NCI-H1417 treated with DMSO at 0.1 percent for 48 hours (cell line): ENCODE measurements at places on chromosomes 2 and 18.

DNA sequence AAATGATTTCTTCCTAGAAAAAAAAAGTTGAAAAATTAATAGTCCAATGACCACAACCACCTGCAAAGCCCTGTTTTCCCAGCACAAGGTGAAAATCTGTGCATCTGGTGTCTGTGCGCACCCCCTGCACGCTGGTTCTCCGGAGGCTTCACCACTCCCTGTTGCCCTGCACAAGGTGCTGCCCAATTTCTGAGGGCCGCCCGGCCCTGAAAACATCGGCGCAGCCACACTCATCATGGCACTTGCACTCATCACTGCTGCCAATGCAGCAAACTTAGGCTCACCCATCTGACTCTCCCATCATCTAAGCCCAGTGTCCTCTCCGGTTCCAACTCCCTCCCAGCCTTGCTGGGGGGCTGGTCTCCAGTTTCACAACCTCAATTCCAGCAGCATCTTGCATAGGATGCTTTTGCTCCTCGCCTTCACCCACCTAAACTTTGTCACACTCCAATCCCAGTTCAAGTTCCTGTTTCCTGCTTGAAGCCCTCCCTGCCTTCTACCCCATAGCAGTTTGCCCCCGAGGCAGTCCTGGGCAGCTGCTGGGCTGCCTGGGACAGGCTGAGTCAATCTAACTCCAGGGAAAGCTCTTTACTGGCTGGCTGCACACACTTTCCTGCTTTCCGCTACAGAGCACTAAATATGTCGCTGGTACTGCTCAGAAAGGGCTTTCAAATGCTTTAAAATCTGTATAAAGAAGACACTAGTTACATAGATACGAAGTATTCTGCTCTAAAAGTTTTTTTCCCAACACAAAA lies 522.5 kb upstream of the ID2 start:
- DNase-seq = no peak

DNA sequence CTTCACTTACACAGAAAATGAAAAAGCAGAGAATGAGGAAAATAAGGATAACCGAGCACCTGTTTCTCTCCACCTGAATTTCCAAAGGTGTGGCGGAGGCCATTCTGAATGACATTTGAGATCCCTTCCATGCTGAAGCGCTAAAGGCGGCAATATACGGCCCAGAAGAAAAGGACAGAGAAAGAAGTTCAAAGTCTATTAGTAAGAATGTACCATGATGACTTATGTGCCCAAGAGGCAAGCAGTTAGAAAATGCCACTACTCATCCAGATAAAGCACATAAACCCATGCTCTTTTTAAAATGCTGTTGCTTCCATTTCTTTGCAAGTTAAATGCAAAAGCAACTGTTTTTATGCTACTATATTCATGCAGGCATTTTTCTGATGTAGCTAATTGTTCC lies 37.2 kb downstream of the FEZ2 start:
- DNase-seq = no peak

- DNase-seq = no peak
Measured at GRCh38 chr2:223008162-223008561, 43.8 kb upstream of the KCNE4 start.

- DNase-seq = no peak
Measured at GRCh38 chr2:134669731-134670669, 48.8 kb downstream of the TMEM163 start.

DNA sequence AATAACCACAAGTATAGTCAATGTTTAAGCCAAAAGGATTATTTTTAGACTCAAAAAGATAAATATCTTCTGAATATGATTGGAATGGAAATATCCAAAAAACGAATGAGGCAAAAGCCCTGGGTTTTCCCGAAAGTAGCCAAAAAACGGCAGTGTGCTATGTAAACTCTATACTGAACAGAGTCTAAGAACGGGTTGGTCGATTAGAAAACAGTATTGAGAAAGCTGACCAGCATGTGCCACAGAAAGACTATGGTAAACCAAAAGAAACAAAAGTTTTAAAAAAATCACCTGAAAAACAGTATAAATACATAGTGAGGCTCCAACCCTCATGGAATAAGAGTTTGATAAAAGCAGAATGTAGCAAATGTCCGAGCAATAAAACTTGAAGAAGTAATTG lies 92.0 kb upstream of the DLGAP1 start:
- DNase-seq = no peak

DNA sequence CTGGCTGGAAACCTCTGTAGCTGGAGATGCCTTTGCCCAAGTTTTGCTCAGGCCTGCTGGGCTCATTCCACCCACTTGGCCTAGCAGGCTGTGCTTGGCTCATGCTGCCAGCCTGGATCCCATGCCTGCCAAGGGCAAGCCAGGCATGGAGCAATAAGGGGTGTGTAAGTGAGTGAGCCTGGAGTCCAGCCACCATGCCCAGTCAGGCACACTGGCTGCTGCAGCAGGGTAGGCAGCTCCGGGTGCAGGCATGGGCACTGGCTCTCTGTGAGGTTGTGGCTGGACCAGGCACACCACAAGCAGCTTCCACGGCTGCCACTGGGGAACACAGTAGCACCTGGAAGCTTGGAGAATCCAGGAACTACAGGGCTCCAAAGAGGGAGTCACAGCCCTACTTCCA lies 147.7 kb upstream of the HS6ST1 start:
- DNase-seq = no peak

DNA sequence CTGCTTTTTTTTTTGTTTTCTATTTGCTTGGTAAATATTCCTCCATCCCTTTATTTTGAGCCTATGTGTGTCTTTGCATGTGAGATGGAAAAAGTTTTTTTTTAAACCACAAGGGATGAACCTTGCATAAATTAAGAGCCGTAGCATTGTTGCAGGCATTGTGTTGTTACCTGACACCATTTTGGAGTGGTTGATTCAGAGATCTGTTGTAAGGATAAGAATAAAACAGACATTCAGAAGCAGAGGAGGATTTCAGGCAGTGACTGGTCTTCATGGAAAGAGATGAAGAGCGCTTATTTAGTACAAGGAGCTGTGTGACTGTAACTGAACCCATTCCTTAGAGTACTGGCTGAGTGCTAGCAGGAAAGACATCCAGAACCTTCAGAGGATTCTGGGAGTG lies 101.2 kb downstream of the LTBP1 start:
- DNase-seq = no peak

DNA sequence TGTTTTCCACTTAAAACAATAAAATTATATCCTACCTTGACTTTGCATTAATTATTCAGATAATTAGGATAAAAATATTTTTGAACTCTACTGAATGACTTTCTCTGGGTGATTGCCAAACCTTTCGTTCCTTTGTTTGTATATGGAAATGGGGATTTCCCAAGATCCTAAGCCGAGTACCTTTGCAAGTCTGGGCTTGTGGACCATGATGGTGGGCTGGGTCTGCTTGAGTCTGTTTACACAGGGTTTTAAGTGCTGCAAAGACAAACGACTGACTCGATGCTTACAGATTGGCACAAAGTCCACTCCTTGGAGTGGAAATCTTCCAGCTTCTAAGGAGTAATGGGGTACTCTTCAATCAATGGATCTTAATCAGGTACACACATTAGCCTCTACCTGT lies 659.5 kb downstream of the TSN start:
- no peak for DNase-seq

DNA sequence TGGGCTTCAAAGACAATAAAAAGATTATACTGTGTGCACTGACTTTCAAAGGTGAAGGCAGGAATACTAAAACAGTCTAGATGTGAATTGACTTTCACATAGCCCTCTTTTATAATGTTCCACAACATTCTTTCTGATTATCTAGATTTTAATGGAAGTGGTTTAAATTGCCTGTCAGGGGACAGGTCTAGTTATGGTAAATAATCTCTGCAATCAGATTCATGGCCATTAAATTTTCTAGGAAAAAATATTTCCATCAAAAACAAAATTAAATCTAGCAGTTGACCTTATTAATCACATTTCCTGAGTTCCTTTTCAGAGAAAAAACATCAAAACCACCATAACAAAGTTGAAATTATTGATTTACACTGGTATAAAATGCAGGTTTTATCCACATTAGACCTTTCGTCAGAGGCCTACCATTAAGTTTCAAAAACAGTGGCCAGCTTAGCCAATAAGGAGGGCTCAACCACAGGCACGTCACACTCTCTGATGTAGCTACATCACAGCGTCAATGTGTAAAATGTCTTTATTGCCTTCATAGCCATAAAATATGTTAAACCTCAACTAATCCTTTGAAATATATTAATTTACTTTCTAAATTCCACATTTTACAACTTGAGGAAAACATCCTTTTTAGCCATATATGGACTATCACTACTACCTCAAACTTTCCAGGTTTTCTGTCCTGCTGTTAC lies 79.4 kb downstream of the NOL10 start:
- no peak for DNase-seq

- DNase-seq = no peak
Measured at GRCh38 chr18:68441241-68441640, 273.7 kb downstream of the TMX3 start.

GRCh38 chr2:144690771-144691170 lies 170.9 kb upstream of the ZEB2 start:
- DNase-seq = no peak

DNA sequence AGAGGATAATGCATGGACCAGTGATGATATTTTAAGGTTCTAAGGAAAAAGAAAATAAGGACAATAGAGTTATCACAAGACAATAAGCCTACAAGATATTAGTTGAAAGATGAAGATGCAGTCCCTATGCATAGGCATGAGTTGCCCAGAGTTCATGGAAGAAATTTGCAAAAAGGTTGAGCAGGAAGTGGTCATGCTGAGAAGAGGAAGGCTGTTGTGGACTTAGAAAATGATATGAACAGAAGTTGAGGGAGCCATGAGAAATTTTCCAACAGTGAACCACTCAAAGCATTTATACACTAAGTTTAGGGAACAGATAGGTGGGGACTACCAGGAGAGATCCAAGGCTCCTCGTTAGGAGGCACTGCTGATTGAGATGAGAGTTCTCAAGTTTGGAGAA lies 3.5 kb downstream of the OSBPL6 start:
- DNase-seq = no peak

DNA sequence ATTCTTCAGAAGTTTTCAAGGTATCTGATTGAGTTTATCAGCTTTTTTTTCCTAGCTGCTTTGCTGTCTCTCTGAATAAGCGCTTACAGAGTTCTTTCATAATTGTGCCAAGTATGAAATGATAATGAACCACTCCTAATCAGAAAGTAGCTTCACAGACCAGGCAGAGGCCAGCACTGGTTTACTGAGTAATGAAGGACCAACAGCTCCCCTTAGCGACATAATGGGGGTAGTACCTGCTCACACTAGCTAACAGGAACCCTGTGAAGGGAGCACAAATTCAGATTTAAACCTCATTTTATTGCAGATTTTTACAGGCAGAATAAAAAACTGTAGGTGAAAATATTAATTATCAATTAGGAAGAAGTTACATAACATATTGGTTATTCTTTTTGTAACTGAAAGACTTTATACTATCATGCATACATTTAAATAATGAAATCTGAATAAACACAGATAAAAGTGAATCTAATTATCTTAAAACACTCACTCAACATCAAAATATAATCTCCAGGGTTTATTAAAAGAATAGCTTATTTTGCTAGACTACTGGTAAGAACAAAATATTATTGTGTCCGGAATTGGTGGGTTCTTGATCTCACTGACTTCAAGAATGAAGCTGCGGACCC lies 53.7 kb upstream of the LRRC30 start:
- no peak for DNase-seq

DNA sequence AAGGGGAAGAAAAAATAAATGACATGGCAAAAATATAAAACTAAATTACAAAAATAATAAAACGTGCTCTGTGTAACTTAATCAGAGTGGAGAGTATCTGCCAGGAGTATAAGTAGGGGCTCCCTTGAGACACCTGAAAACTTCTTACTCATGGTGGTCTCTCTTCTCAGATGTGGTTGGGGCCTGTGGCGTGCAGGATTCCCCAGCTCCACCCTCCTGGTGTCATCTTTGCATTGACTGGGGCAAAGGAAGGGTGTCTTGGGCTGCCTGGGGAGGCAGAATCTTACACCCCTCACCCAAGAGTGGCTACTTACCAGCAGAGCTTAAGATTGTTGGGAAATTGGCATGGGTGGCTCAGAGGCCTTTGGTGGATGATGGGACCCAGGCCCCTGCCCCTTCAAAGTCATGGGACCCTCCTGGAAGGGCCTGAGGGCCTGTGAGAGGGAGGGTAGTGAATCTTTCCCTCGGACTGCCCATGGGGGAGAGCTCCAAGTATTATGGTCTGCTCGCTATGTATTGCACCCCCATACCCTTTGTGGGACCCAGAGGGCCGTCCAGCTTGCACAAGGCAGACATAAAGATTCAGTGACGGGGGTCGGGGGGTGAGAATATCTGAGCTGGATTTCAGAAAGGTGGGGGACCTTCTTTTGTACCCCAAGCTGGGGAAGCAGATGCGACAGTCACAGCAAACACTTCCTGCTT lies 6.9 kb upstream of the TRAF3IP1 start:
- DNase-seq = no peak

- DNase-seq = no peak
Measured at GRCh38 chr18:51651761-51652160, 454.3 kb upstream of the MEX3C start.
